ENCODE measurements at places on chromosomes 13 and 19.

- no peak for DNase-seq
These were observed 286.5 kb downstream of the FOXO1 start for GRCh38 chr13:40379794-40380578.

- no peak for DNase-seq
These were observed 21.4 kb downstream of the NAXD start for GRCh38 chr13:110636701-110637201.

DNA sequence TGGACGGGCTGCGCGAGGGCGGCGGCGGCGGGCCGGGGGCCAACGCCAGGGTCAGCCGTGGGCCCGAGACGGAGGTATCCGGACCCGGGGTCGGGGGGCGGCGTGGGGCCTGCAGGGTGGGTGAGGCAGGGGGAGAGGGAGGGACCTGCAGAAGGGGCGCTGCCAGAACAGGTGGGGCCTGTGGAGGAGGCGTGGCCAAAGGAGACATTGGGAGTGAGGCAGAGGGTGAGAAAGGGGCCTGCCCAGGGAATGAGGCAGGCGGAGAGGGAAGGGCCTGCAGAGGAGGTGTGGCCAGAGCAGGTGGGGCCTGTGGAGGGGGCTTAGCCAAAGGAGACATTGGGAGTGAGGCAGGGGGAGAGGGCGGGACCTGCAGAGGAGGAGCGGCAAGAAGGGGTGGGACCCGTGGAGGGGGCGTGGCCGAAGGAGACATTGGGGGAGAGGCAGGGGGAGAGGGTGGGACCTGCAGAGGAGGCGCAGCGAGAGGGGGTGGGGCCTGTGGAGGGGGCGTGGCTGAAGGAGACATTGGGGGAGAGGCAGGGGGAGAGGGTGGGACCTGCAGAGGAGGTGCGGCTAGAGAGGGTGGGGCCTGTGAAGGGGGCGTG is 4.2 kb downstream of the PRR36 start:
- DNase-seq = no peak

DNA sequence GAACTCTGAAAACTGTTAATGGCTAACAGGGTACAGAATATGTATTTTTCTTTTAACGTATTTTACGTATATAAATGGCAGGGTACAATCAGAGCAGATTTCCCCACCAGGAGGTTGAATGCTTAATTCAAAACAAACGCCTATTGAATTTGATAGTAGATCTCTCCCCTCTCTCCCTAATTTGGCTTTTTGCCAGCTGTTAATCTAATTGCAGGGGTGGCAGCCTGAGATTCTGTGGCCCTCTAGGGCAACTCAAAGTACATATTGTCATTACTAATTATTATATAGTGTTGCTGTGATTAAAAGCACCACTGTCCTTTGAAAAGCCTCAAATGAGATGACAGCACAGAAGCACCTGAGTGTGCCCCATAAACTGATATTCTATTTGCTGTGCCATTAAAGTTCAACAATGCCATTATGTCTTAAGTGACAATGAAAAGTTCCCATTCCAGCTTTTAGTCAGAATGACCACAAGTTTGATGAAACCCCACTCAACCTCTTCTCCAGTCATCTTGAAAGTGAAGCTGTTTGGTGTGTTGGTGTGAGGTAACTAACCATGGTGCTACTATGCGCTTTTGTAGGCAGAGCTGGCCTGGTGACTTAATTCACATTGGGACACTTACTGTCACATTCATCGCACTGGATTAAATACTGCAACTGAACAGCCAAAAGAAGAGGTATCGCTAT is 351.4 kb downstream of the KCNRG start:
- DNase-seq = no peak

- DNase-seq = peak; percentile 67
These were observed 5.4 kb downstream of the CCDC61 start for GRCh38 chr19:46000491-46001246.

Data from nucleus accumbens (tissue), 56 donors.